ENCODE measurements at places on chromosomes 5 and 9. TPM values are rescaled to one million over a fixed set of nuclear protein-coding genes. Genes with fewer than 3 reads are reported as not detected.

The TMEM171 gene
- not detected for total RNA-seq

The ENTREP1 gene
- total RNA-seq = not detected

The PAXX gene
- total RNA-seq = 60.1 TPM

The TRPM3 gene
- not detected for total RNA-seq

The PCSK5 gene
- total RNA-seq = 5.3 TPM

The PNPLA7 gene
- total RNA-seq = 2.9 TPM

The PHF24 gene
- total RNA-seq = 0.30 TPM

The PDE4D gene
- 40.7 TPM for total RNA-seq

The PROB1 gene
- 6.2 TPM for total RNA-seq

The WNT8A gene
- total RNA-seq = not detected

The CER1 gene
- total RNA-seq = not detected

The ADAMTS13 gene
- 1.5 TPM for total RNA-seq

The GPRIN1 gene
- 1.5 TPM for total RNA-seq

The GFI1B gene
- total RNA-seq = not detected

The GIN1 gene
- total RNA-seq = 7.5 TPM

The EQTN gene
- total RNA-seq = not detected

The MPDZ gene
- not detected for total RNA-seq

The SHISAL2B gene
- total RNA-seq = not detected

The OCLN gene
- 0.40 TPM for total RNA-seq

The LCP2 gene
- 192 TPM for total RNA-seq

The SLC45A2 gene
- total RNA-seq = not detected

The C5orf58 gene
- not detected for total RNA-seq

The EIF4E1B gene
- total RNA-seq = not detected

The FOXD4L3 gene
- total RNA-seq = not detected

The POLR1E gene
- total RNA-seq = 79.8 TPM

The FGF10 gene
- total RNA-seq = not detected

Measured in activated naive CD8-positive, alpha-beta T cell treated with anti-CD3 and anti-CD28 coated beads for 36 hours (primary cell).